ENCODE measurements at places on chromosomes 13 and 19. TPM values are rescaled to one million over a fixed set of nuclear protein-coding genes. Genes with fewer than 3 reads are reported as not detected.

DACT3 gene
- total RNA-seq: 1.2 TPM

XPO4 gene
- 50.3 TPM for total RNA-seq

LGALS4 gene
- total RNA-seq: 0.13 TPM

GCDH gene
- 38.1 TPM for total RNA-seq

Data from thoracic aorta endothelial cell (primary cell).